ENCODE measurements at places on chromosomes 13 and 19. TPM values are rescaled to one million over a fixed set of nuclear protein-coding genes. Genes with fewer than 3 reads are reported as not detected.

Gene EDNRB
- 0.21 TPM for total RNA-seq

Gene ANKRD24
- total RNA-seq, result 0.25 TPM

Gene SIGLEC7
- not detected for total RNA-seq

Gene CRLF1
- total RNA-seq, result 0.32 TPM

Gene MEDAG
- total RNA-seq, result not detected

Gene TUBB4A
- total RNA-seq, result 7.8 TPM

Gene SCEL
- total RNA-seq, result not detected

Gene FREM2
- total RNA-seq, result 0.03 TPM

Gene ZNF546
- 2.6 TPM for total RNA-seq

Gene OR10H1
- total RNA-seq, result not detected

Gene EXOC3L2
- not detected for total RNA-seq

Gene LILRA2
- not detected for total RNA-seq

Gene CERS4
- total RNA-seq, result 24.1 TPM

Gene ERICH6B
- not detected for total RNA-seq

Gene DPRX
- not detected for total RNA-seq

Gene NAPA
- total RNA-seq, result 106 TPM

Gene OXGR1
- not detected for total RNA-seq

Gene ZNF491
- total RNA-seq, result 0.16 TPM
